Activated CD8-positive, alpha-beta memory T cell treated with anti-CD3 and anti-CD28 coated beads, Interleukin-2, amount 50 U/mL, for 4 hours (primary cell): ENCODE measurements at places on chromosomes 2 and 18.

DNA sequence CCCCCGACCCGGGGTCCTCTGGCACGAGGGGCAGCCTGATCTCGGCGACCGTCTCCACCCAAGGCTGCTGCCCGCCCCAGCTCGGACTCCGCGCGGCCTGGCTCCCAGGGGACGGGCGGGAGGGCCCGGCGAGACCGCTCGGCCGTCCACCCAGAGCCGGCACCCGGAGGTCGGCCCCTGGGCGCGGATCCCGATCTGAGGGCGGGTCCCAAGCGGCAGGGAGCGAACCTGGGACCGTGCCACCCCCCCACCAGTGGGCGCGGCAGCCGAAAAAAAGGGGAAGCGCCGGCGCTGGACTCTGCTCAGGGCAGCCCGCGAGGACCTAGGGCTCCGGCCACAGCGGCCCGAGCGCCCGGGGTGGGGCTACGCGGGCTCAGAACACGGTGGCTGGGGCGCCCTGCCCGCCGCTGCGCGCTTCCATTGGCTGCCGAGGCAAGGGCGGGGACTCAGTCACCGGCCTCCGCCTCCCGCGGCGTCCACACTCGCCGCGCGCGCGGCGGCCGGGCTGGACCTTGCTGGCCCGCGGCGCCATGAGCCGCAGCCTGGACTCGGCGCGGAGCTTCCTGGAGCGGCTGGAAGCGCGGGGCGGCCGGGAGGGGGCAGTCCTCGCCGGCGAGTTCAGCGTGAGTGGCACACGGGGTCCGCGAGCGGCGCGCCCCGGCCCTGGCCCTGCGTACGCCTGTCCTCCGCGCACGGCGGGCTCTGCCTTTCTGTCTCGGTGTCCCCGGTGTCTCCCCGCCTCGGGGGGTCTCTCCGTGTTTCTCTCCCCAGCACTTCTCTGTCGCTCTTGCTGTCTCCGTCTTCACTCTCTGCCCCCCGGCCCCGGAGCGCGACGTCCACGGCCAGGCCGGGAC lies at the start of gene PTPN18:
Gene PTPN18, plus strand, starts transcription at position 479 of the 854 bp plus-strand sequence. Its CDS starts 52 bp downstream, at position 531.
- peak; percentile 63 for DNase-seq

DNA sequence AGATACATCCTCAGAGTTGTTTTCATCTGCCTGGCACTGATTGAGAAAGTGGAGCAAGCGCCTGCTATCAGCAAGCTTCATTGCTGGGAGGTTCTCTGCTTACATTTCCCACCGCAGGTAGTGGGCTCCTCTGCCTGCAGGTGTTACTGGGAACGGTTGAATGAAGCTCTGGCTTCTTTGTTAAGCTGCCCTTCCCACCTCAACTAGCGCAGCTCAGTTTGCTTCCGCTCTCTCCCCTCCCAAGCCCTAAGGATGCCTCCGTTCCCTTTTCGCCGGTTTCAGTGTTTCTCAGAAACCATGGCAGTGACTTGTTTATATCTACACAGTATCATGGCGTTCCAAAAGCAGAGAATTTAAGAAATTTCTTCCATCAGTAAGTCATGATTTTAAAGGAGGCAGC lies 72.2 kb upstream of the B3GNT7 start:
- DNase-seq, result no peak

GRCh38 chr2:220930271-220931076 lies 641.6 kb downstream of the EPHA4 start:
- no peak for DNase-seq

DNA sequence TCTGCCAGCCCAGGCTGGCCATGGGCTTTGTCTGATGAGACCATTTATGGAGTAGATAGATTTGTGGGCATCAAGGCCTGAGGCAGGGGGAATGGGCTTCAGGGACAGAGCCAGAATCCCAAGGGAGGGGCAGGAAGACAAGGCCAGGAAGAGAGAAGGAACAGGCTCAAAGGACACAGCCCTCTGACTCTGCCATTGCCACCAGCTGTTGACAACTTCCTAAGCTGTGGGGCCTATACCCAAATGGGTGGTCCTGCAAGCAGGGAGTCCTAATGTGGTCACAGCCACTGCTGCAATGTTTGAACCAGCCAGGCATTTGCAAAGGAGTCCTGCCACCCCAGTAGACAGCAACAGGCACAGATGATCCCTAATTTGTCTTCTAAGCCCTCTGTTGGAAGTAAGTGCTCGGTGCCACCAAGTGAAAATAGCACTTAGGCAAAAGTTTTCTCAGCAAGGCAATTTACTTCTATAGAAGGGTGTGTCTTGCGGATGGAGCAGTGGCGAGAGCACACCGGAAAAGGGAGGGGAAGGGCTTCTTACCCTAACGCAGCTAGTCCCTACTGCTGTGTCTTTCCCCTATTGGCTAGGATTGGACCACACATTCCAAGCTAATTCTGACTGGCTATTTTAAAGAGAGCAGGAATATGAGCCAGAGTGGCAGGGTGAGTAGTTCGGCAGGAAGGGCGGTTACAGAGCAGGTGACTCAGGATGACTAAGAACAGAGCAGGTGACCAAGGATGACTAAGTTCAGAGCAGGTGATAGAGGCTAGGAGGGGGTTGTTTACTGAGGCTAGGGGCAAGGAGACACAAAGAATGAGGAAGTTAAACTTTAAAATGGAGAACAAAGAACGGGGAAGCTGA lies 47.2 kb downstream of the C1QL2 start:
- no peak for DNase-seq

DNA sequence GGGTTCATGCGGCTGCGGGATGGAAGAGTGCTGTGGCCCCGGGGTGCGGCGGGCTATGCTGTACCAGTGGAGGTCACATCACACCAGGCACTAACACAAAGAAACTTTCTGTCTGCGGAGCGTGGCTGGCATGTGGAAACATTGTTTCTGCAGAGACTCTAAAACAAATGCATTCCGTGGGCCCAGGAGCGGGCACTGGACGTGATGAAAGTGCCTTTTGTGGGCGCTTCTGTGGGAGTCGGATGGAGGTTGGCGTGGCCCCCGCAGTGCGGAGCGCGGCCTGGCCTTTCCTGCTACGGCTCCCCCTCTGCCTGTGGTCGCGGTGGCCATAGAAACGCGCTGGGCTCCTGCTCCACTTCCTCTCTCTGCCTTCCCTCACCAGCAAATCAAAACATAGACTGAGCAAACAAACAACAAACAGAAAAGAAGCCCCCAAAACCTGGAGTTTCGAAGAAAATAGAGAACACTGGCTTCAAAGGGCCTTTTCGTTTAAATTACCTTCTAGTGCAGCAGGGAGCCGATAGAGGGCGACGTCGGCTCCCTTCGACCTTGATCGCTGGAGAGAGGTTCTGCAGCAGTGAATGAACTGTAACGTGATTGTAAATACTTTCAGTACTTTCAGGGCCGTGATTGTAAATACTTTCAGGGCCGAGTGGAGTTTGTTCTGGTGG lies 51.4 kb downstream of the KIF5C start:
- peak; percentile 57 for DNase-seq

DNA sequence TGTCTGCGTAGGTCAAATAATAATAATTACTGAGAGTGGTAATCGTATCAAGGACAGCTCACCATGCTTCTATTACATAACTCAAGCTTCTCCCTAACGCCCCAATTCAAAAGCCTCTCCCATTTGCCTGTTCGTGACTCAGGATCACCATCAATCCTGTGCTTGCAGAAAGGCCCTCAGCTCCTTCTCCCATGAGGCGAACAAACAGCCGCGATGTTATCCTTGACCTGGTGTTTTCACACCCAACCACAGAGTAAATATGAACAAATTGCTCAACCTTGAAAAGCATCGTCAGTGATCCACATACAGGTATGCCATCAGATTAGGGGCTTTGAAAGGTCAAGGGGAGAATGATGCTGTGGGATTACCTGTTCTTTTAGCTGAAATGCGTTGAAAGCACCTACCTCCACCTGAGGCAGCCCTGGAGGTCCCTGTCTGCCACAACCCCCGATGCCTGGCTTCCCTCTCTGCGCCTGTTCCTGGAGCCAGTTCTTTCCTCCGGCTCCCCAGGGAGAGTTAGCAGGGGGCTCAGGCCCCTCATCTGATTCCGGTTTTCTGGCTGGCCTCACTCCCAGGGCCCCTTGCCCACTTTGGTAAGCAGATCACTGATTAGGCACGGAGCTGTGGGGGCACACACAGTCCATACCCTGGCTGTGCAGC lies 39.1 kb upstream of the ODC1 start:
- no peak for DNase-seq

- DNase-seq, result no peak
These were observed 152.1 kb downstream of the NEDD4L start for GRCh38 chr18:58196164-58196563.

DNA sequence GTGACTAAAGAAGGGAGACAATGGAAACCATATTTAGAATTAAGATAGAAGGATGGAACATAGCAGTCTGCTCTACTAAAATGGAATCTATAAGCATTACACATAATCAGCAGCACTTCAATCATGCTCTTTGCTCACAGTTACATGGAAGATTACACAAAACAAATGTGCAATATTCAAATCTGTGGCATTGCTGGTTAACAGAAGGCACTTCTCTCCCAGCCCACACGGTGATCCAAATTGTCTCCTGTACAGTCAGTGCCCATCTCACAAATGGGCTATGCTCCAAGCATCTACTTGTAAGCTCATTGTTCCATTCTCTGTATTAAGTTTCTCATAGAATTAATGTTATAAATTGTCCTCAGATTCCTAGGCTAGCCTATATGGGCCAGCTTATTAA lies 716.6 kb downstream of the NRXN1 start:
- no peak for DNase-seq

- DNase-seq, result no peak
These were observed 21.8 kb upstream of the NT5C1B start for GRCh38 chr2:18611184-18611583.

GRCh38 chr2:191115804-191116203 lies 35.0 kb downstream of the STAT4 start:
- no peak for DNase-seq

DNA sequence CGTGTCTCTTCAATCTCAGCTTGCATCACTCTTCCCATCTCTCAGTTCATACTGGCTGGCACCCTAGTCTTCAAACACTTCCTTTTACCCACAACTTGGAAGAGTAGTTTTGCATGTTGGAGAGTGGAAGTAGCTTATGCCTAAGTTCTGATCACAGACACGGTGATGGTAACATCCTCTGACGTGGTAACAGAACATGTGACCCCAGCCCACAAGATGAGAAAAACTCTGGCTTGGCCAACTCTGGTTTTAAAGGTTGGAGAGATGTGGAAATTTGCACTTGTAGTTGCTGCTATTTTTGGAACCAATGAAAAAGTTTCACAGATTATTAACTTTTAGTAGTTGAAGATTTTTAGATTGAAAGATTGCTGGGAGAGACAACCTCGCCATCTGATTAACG lies 155.4 kb upstream of the SLC35G4 start:
- DNase-seq, result no peak

DNA sequence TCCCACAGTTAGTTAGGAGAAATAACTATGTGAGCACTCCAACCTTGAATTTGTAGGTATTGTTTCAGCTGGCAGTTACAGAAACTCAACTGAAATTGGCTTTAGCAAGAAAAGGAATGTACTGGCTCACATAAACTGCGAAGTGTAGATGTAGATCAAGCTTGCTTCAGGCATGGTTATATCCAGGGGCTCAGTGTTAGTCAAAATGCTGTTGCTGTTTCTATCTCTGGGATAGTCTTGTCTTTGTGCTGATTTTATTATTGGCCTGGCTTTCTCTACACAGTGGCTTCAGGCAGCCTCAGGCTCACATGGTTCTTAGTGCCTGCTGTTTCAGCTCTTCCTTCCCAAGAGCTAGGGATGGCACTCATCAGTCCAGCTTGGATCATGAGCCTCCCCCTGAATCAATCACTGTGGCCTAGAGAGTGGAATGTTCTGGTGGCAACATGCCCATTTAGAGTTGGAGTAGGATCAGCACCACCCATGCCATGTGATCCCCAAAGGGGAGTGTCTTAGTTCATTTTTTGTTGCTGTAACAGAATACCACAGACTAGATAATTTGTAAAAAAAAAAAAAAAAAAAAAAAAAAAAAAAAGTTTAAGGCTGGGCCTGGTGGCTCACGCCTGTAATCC lies 69.1 kb upstream of the FOXI3 start:
- DNase-seq, result no peak

GRCh38 chr2:165406173-165406572 lies 63.3 kb upstream of the CSRNP3 start:
- DNase-seq, result no peak

GRCh38 chr2:37585295-37585908 lies 86.0 kb downstream of the CDC42EP3 start:
- DNase-seq, result peak; percentile 43

DNA sequence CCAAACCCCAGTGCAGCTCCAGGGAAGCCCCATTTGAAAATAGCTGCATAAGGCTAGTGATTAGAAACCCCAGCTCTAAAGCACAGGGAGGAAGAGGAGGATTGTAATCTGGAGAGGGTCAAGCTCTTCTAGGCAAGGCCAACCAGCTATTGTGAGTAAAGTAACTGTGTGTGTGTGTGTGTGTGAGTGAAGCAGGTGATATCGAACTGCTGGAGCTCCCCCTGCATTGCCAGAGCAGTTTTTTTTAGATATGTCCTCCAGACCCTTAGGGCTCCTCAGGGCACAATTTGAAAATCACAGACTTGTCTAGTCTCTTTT lies 177.4 kb upstream of the NABP1 start:
- no peak for DNase-seq

DNA sequence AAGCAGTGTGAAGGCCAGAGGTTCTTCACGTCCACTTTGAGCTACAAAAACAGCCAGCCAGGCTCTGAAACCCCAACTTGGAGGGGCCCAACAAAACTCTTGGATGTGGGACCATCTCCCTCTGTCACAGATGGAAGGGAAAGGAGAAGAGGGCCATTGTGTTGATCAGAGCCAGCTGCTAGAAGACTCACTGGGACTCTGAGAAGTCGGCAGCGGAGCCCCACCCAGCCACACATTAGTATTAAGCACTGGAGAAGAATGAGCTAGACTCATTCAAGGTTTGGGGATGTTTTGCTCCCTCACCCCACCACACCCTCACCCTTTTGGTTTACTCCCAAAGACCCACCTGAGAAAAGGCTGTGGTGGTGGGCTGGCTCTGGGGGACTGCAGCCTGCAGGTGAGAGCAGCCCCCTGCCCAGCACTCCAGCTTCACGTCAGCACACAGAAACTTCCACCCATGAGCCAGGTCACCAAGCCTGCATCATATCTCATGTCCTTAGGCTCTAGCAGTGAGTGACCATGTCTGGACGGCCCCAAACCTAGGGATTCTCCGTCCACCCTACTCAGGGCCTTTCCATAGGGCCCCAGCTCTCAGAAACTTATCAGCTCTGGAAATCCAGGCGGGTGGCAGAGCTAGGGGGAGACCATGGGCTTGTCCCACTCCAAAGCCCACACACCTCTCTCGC lies 12.6 kb downstream of the TEX51 start:
- DNase-seq, result no peak

GRCh38 chr18:68662754-68663153 lies 52.2 kb downstream of the TMX3 start:
- no peak for DNase-seq
